ENCODE measurements at places on chromosomes 12 and 14. TPM values are rescaled to one million over a fixed set of nuclear protein-coding genes. Genes with fewer than 3 reads are reported as not detected.

The TROAP gene
- total RNA-seq, result 1.0 TPM

The PRR4 gene
- 1.8 TPM for total RNA-seq

The LRRC10 gene
- not detected for total RNA-seq

The PABPN1 gene
- total RNA-seq, result 145 TPM

DNA sequence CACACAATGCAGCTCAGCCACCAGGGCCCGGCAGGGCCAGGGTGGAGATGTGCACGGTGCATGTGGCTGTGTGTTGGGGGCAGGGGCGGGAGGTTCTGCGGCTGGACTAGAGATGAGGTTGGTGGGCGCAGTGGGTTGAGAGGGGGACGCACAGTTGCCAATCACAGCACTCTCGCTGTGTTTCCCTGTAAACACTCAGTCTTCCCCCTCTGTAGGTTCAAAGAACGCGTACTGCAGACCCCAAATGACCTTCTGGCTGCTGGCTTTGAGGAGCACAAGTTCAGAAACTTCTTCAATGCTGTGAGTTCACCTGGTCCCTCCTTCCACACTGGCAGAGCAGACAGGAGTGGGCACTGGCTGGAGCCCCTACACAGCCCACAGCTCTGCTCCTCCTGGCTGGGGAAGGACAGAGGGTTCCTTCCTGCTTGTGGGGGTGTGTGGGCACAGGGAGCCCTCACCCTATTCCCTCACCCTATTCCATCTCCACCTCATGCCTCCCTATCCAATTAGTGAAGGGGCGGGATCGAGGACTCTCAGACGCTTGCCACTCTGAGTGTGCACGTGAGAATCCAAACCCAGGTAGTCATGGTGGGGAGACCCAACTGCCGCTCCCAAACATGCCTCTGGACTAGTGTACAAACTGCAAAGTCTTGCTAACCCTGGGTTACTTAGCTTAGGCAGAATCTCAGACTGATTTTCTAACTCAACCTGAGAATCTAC, 17.8 kb downstream of the OTUB2 start:
- DNase-seq, result no peak
- no peak overlapping the region for H3K4me3 ChIP-seq
- no peaks in the 10 kb centered on the region for H3K4me1 ChIP-seq
- H3K27ac ChIP-seq, result no peak overlapping the region
- H3K36me3 ChIP-seq, result peaks cover 21% of the 10 kb centered on the region

DNA sequence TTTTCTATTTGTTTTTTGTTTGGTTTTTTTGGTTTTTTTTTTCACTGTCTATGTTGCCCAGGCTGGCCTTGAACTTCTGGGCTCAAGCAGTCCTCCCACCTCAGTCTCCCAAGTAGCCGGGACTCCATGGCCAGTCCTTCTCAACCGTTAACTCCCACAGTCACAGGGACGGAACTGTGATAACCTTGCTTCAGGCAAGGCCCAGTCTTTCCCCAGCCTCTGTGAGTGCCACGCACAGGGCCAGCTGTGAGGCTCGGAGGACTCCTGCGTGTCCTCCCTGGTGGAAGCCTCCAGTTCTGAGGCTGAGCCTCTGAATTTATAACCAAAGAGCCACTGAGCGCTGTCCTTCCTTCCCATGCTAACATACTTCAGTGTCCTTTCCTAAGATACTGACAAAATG, 23.7 kb downstream of the PSMC1 start:
- no peak for DNase-seq
- no peaks in the 10 kb centered on the region for H3K4me1 ChIP-seq
- H3K27ac ChIP-seq, result no peak overlapping the region
- no peak overlapping the region for H3K4me3 ChIP-seq
- peaks cover 2% of the 10 kb centered on the region for H3K36me3 ChIP-seq

DNA sequence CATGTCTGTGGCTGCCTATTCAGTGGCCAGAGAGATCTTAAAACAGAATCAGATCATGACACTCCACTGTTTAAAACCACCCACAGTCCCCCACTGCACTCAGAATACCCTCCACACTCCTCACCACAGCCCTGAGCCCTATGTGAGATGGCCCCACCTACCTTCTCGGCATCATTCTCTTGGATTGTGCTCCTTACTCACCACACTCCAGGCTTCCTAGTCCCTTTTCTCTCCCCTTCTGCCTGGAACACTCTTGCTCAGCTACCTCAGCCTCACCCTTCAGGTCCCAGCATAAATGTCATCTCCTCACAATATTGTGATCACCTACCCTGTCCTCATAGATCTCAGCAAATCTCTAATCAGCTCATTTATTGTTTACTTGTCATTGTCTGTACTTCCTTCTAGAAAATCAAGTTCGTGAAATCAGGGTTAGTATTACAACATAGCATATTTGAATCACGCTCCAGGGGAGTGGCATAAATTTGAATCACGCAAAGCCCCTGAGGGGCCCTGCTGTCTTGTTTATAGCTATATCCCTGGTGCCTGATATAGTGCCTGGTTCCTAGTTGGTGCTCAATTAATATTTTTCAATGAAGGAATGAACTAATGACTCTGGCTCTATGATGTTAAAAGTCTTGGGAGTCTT, 42.8 kb downstream of the SLC35F4 start:
- H3K27ac ChIP-seq, result no peak overlapping the region
- H3K4me1 ChIP-seq, result no peaks in the 10 kb centered on the region
- no peaks in the 10 kb centered on the region for H3K36me3 ChIP-seq
- no peak for DNase-seq
- no peaks in the 10 kb centered on the region for H3K27me3 ChIP-seq

DNA sequence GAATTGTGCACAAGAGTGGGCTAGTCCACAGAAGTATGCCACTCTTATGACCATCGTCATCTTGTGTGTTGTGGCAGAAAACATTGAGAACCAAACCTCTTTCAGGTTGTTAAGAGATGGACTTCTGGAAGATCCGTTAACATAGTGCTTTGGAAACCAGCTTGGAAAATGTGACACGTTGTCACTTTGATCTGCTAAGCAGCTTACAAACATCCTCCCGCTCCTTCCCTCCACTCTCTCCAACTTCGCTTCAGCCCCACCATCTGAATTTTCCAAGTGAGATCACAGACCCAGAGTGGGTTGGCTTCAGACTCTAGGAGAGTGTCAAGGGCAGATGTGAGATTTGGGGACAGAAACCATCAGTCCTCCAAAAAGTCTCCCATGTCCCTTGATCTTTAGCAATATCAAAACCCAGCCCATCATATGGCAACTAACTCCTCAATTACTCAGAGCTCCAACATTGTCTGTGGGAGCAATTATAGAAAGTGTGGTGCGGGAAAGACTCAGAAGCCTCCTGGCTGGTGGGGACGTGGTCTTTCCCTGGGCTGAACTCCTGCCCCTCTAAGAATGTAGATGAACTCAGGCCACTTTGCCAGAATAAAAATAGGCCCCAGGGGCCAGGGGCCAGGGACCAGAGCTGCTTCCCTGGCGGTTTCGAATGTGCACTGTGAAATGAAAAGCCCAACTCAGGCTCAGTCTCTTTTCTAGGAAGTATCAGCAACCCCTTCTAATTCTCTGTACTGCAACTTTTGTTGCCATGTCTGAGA, 129.5 kb downstream of the SLC38A6 start:
- no peaks in the 10 kb centered on the region for H3K36me3 ChIP-seq
- DNase-seq, result no peak
- no peaks in the 10 kb centered on the region for H3K4me1 ChIP-seq
- H3K27me3 ChIP-seq, result no peaks in the 10 kb centered on the region
- no peak overlapping the region for H3K4me3 ChIP-seq

DNA sequence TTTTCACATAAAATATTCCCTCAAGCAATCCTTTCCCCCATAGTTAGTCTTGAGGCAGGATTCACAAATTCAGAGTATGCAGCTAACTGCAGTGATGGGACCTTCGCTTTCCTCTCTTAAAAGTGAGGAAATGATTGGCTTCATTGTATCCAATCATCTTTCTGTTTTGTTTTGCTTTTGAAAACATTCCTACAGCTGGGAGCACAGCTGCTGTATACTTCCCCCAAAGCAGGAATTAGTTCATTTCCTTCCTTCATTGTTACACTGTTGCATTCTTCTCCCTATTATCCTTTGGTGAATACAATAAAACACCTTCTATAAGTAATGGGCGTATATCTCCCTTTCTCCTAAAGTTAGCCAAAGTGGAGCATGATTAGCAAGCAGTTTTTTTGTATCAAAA, 9.4 kb upstream of the GAS2L3 start:
- no peak overlapping the region for H3K27ac ChIP-seq
- DNase-seq, result no peak
- H3K36me3 ChIP-seq, result no peaks in the 10 kb centered on the region

GRCh38 chr14:95664546-95664945, 21.7 kb upstream of the TCL1B start:
- no peaks in the 10 kb centered on the region for H3K36me3 ChIP-seq
- H3K4me3 ChIP-seq, result no peak overlapping the region
- H3K27me3 ChIP-seq, result no peaks in the 10 kb centered on the region
- DNase-seq, result no peak

DNA sequence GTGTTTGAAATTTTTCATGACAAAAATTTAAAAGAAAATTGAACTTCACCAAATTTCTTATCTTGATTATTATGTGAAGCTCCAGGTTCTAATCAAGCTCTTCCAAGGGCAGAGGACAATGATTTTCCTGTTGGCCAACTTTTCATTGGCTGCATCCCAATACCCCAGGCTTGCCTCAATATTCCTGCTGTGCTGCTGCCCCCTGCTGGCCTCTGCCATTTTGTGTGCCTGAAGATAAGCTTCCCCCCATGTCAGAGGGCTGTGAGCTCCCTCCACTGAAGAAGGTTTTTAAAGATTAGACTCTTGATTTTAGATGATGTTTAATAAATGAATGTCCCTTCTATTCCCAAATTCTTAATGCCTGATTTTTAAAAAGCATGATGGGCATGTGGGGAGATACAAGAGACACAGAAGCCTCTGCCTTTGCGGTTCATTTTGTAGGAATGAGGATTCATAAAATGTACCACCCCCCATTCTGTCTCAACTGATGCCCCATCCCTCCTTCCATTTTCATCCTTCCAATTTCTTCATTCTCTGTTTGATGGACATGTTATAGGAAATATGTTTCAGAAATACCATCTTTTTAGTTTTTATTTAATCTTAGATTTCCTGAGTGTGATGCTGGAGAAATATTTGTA, 76.7 kb upstream of the RGS6 start:
- peak; percentile 54 for DNase-seq
- no peaks in the 10 kb centered on the region for H3K4me1 ChIP-seq
- H3K36me3 ChIP-seq, result no peaks in the 10 kb centered on the region
- no peak overlapping the region for H3K27ac ChIP-seq
- H3K27me3 ChIP-seq, result no peaks in the 10 kb centered on the region

- peak; percentile 34 for DNase-seq
- no peak overlapping the region for H3K27ac ChIP-seq
- no peaks in the 10 kb centered on the region for H3K27me3 ChIP-seq
- no peak overlapping the region for H3K4me3 ChIP-seq
- H3K36me3 ChIP-seq, result no peaks in the 10 kb centered on the region
Observed at GRCh38 chr12:65720136-65721130, 103.8 kb upstream of the HMGA2 start.

- H3K4me3 ChIP-seq, result no peak overlapping the region
- DNase-seq, result no peak
Observed at GRCh38 chr12:109836916-109837315, 3.7 kb upstream of the TRPV4 start.

GRCh38 chr14:90416720-90417119, 19.9 kb downstream of the CALM1 start:
- H3K4me1 ChIP-seq, result no peaks in the 10 kb centered on the region
- no peak overlapping the region for H3K4me3 ChIP-seq
- no peak overlapping the region for H3K27ac ChIP-seq
- DNase-seq, result peak; percentile 44
- no peaks in the 10 kb centered on the region for H3K36me3 ChIP-seq
- no peaks in the 10 kb centered on the region for H3K27me3 ChIP-seq
